Activated CD4-positive, alpha-beta T cell treated with anti-CD3 and anti-CD28 coated beads, Interleukin-2, amount 10 ng/mL, durations not matched to agents 24 days and 14 days (primary cell): ENCODE measurements at places on chromosomes 13 and 19. TPM values are rescaled to one million over a fixed set of nuclear protein-coding genes. Genes with fewer than 3 reads are reported as not detected.

TTC9B gene
- not detected in 2 replicates for total RNA-seq

PLVAP gene
- total RNA-seq, result not detected in 2 replicates

ATP4A gene
- total RNA-seq, result not detected in 2 replicates

GRCh38 chr19:3296034-3296433 lies 70.3 kb upstream of the NFIC start:
- no peak for DNase-seq

DNA sequence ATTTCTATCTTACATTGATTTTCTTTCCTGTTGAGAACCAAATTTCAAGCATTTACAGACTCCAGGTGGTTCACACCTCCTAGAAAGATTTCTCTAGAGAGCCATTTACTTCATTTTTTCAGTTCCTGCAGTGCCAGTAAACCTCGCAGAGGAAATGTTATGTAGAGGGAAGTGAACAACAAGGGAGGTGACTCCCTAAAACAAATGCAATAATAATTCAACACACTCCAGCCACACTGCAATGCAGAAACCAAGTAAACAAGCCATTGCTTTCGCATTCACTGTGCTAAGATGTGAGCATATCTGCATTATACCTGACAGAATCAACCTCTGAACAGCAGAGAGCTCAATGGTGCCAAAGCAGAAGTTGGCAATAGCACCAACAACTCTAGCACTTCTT lies 215.1 kb downstream of the RBM26 start:
- no peak for DNase-seq

- peak; percentile 94 for DNase-seq
These were observed at the start of gene DKKL1 for GRCh38 chr19:49363268-49364082. TSS of gene DKKL1 (plus strand) at chr19:49363877. CDS start at chr19:49363999, 122 bp downstream.

GRCh38 chr13:27504128-27504867 lies 53.9 kb upstream of the MTIF3 start:
- DNase-seq, result no peak
